NCI-H187 treated with DMSO at 0.1 percent for 48 hours (cell line): ENCODE measurements at places on chromosomes 1 and 21.

GRCh38 chr1:119000371-119001180 is 12.4 kb upstream of the TBX15 start:
- no peak for DNase-seq

DNA sequence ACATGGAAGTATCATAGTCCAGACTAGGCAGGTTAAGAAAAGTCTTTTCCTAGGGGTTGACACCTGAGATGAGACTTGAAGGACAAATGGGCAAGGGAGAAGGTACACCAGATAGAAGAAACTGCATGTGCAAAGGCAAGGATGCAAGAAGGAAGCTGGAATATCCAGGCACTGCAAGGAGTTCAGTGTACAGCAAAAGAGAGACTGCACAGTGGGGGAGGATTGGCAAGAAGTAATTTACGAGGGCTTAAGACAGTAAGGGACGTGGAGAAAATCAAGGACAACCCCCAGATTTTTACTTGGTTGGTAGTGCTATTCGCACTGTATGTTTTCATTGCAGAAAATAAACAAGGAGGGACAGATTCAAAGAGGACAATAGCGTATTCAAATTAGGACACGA is 58.5 kb downstream of the DNM3 start:
- no peak for DNase-seq

- no peak for DNase-seq
Observed at GRCh38 chr21:10430005-10430404, 91.4 kb upstream of the TPTE start.

GRCh38 chr21:23890652-23891051 is 1716.6 kb downstream of the MRPL39 start:
- no peak for DNase-seq

GRCh38 chr1:223702735-223703667 is 9.3 kb upstream of the CAPN2 start:
- no peak for DNase-seq

DNA sequence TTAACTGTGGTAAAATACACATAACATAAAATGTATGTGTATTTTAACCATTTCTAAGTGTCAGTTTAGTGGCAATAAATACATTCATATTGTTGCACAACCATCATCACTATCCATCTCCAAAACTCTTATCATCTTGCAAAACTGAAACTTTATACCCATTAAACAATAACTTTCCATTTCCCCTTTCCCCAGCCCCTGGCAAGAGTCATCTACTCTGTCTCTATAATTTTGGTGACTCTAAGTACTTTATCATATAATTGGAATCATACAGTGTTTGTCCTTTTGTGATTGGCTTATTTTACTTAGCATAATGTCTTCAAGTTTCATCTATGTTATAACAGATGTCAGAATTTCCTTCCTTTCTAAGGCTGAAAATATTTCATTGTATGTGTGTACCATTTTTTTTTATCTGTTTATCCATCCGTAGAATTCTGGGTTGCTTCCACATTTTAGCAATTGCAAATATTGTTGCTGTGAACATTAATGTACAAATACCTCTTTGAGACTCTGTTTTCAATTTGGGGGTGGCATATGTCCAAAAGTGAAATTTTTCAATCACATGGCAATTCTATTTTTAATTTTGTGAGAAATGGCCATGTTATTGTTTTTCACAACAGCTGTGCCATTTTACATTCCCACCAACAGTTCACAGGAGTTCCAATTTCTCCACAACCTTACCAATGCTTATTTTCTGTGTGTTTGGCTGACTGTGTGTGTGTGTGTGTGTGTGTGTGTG is 153.9 kb upstream of the GORAB start:
- DNase-seq, result no peak

DNA sequence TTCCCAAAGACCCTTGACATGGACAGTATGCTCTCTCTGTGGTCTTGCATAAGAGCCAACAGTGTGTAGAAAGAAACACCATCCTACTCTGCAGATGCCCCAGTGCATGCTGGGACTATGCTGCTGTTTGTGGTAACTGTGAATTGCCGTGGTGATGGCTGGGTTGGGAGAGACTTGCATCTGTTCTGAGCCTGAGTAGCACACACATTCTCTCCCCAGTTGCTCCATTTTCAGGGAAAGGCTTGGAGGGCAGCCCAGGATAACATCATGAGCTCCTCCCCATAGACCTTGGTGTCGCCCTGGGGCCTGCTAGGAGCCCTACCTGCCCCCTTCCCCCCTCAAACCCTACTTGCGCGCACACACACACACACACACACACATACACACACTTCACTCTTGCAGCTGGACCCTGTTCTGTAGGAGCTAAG is 120.9 kb upstream of the IPO9 start:
- no peak for DNase-seq

GRCh38 chr1:201647722-201648065 is 108.8 kb downstream of the NAV1 start:
- no peak for DNase-seq

DNA sequence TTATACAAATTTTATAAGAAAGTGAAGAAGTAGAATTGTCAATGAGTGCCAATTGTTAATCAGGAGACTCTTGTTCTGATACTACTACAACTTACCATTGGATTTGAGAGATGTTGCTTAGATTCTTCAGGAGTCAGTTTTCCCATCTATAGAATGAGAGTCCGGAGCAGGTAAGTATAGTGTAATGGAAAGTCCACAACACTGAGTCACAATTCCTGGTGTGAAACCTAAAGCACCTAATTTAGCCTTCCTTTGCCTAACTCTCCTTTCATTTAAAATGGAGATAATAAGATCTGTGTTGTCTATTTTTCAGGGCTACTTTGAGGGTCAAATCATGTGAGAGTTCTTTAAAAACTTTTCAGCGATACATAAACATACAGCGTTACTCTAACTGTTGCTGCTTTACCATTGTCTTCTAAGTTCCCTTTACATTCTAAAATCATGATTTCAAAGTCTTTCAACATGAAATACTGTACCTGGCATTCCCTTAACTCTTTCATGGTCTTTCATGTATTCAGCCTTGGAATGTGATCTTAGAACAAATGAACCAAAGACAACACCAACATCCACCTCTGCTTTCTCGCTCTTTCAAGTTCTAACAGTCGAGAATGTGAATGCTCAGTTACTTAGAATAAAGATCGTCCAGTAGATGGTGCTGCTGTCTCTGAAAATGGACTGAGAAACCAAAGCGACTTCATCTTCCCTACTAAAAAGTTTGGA is 90.9 kb downstream of the SLC30A10 start:
- no peak for DNase-seq

GRCh38 chr1:93612510-93612909 is 69.1 kb downstream of the BCAR3 start:
- no peak for DNase-seq
